ENCODE measurements at places on chromosomes 6 and 20. TPM values are rescaled to one million over a fixed set of nuclear protein-coding genes. Genes with fewer than 3 reads are reported as not detected.

The OOEP gene
- 0.18 TPM for total RNA-seq

The GCNT2 gene
- total RNA-seq: 9.4 TPM

GRCh38 chr6:21476112-21476511, 117.4 kb upstream of the SOX4 start:
- no peak for DNase-seq

GRCh38 chr6:15776458-15776980, 113.7 kb upstream of the DTNBP1 start:
- DNase-seq: no peak

DNA sequence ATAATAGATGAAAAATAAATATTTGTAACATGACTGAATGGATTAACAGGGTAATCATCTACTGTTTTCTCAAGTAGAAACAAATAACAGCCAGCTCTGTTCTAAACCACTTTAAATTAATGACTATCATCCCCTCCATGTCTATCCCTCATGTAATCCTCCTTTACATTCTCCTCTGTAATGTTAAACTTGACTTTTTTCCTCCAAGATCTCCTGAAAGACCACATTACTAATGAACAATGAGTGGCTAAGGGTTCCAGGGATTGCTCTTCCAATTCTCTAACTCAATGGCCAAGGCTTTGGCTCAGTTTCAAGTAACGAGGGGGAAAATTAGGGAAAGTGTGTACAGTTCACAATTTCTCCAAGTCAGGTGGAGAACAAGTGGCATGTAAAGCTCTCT, 37.6 kb upstream of the FBXL4 start:
- no peak for DNase-seq
